ENCODE measurements at places on chromosomes 2 and 18.

DNA sequence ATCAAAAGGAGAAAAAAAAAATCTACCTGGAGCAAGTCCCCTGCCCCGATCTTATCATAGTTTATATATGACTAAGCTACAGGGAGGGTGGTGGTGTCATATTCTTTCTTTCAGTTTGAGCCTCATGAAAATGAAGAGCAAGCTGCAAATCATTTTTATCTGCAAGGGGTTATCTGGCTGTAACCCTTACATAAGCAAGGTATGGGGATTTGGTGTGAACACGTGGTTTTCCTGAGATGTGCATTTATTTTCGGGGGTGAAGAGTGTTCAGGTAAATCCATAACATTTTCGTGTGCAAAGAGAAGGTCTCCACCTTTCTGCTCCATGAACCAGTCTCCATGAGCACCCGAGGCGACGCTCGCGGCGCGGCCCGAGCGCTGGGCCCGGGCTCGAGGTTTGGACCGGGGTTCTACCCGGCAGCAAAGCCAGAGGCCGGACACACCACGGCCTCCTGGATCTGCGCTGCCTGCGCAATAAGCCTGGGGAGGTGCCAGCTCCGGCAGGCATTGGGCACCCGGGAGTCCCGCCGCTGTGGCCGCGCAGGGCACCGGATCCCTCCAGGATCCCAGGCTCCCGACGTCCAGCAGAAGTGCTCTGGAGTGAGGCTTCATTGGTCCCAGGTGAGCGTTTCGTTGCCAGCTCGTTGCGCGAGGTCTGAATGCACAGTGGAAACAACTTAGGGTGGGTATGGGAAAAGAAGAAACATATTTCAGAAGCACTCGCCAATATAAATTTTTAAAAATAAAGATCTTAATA, 36.1 kb upstream of the GPD2 start:
- DNase-seq, result peak; percentile 79

- DNase-seq, result no peak
These were observed 330.4 kb downstream of the SLC4A3 start for GRCh38 chr2:219957820-219958219.

DNA sequence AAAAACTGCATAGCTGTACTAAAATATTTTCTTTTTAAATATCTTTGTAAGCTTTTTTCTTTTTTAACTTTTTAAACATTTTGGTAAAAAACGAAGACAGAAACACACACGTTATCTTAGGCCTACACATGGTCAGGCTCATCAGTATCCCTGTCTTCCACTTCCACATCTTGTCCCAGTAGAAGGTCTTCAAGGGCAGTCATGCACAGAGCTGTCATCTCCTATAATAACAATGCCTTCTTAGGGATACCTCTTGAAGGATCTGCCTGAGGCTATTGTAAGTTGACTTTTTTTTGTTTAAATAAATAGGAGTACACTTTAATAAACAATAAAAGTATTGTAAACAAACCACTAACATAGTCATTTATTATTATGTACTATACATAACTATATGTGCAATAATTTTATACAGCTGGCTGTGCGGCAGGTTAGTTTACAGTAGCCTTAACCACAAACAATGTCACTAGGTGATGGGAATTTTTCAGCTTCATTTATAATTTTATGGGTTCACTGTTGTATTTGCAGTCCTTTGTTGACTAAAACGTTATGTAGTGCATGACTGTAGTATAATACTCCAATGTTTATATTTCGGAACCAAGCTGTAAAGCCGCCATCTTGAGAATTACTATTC, 124.4 kb downstream of the MAP4K4 start:
- DNase-seq, result no peak

DNA sequence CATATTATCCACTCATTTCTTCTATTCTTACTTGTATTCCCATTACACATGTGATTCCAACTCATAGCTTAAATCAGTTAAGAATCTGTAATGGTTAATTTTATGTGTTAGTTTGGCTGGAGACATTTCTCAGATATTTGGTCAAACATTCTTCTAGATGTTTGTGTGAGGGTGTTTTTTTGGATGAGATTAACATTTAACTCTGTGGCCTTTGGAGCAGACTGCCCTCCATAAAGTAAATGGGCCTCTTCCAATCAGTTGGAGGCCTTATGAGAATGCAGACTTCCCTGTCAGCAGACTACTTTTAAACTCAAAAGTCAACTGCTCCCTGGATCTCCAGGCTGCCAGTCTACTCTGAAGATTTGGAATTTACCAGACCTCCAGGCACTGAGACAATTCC, 976.8 kb upstream of the ACVR2A start:
- DNase-seq, result no peak

DNA sequence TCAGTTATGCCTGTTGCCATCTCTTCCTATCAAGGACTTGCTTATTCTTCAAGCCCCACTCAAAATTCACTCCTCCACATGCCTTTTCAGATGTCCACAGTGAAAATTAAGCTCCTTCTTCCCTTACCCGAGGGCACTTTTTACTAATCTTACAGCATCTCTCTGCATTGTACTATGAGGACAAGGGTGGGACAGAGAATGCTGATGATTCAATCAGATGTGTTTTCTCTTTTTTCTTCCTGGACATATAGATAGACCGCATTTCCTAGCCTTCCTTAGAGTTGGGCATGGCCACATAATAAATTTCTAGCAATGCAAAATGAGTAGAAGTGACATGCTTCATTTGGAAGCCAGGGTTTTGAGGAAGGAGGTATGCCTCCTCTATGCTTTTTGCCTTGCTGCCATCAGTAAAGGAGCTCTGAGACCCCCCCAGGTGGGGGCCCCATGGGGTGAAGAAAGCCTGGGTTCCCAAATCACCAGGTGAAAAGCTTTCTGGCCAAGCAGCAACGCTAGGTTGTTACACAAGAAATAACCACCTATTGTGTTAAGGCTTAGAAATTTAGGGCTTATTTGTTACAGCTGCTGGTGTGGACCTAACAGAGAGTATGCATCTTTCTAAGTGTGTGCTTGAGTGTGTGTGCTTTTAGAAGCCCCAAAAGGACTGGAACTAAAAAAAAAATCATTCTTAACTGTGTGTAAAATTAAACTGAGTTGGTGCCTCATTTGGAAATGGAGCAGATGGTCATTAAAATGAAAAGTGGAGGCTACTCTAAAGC, 424.5 kb downstream of the STK39 start:
- DNase-seq, result no peak

GRCh38 chr2:208252716-208253492, 2.0 kb downstream of the IDH1 start:
- no peak for DNase-seq

DNA sequence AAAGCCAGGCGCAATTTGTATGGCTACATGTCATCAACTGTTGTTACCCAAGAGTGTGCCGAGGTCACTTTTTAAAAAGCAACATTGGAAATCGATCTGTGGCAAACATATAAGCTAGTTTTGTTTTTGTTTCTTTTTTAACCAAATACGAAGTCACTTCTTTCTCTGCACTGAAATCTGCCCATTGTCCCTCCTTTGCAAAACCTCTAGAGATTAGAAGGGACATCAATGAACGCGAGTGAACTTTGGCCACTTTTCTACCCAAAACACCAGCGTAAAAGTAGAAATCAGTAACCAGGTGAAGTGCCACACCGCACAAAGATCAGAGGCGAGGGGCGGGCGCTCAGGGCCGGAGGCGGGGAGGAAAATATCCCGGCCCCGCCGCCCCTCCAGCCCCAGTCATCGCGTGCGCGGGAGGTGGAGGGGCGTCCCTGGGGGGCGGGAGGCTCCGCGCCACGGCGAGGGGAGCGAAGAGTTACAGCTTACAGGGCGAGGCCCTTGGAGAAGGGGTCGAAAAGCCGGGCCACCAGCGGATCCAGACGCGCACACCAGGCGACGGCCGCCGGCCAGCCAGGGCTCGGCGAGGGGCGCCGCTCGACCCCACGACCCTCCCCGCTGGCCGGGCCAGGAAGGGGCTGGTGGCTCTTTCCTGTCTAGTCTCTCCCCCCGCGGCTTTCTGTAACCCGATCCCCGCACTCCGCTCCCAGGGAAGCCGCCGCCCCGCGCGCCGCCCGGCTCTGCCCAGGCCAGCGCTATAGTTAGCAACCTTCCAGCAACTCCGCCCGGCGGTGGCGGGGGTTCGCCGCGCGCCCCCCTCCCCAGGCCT, 993 bp downstream of the RBMS1 start:
- DNase-seq, result peak; percentile 42

DNA sequence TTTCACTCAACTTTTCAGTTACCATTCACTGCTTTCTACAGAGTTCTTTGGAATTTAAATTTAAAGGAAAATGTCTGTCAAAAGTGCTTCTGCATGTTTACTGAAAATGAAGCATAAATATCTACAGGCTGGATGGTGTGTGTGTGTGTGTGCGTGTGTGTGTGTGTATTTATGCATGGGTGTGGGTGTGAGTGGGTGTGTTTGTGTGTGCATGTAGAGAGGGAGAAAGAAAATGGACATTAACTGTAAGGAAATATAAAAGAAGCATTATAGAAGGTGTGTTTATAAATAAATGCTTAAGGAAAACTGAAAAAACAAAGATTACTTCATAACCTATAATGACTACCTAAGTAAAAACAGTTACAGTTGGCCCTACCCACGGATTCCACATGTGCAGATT, 43.2 kb downstream of the FANCL start:
- no peak for DNase-seq

GRCh38 chr18:72122103-72122502, 422.0 kb downstream of the CBLN2 start:
- no peak for DNase-seq

DNA sequence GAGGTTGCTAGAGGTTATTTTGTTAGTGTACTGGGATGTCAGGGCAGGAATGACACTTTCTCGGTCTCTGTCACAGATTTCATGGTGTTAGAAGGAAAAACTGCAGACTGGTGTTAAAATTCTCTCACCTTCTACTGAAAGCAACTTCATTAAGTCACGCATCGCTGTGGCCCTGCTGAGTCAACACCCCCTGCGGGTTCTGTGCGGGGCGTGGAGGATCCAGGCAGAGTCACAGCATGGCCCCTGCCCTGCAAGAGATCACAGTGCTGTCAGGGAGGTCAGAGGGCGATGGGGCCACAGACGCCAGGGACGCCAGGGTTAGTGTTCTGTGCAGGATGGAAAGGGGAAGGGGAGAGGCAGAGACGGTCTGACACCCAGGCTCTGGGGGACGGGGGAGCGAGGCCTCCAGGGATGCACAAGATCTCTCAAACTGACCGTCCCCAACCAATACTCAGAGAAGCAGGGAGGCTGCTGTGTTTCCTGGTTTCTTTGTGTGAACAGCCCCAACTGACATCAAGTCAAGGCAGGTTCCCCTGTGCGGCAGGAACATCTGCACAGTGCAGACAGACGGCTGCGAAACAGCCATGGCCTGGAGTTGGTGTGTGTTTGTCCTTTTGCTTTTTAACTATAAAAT, 354.9 kb upstream of the SALL3 start:
- DNase-seq, result no peak

GRCh38 chr2:69154106-69154505, 141.1 kb downstream of the ANTXR1 start:
- DNase-seq, result no peak

GRCh38 chr18:9558387-9559064, 55.8 kb downstream of the PPP4R1 start:
- DNase-seq, result no peak

DNA sequence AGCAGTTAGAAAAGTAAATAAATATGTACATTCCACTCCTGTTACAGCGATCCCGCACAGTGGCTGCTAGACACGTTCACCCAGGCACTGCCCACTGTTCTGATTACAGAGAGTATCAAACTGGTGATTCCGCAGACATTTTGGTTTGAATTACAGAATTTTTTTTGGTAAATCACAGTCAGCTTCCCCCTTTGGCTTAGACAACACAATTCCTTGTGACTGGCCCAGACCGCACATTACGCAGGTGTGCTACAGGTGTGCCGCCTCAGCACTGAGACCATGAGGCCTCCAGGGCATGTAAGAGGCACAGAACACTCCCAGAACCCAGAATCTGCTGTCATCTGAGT, 112.3 kb downstream of the PXDN start:
- DNase-seq, result peak; percentile 92

GRCh38 chr2:145925591-145925990, 1405.7 kb upstream of the ZEB2 start:
- DNase-seq, result no peak

- DNase-seq, result no peak
These were observed 39.1 kb downstream of the B3GNT2 start for GRCh38 chr2:62234755-62235655.

- no peak for DNase-seq
These were observed 91.1 kb upstream of the MYO3B start for GRCh38 chr2:170086751-170087412.

GRCh38 chr2:80169811-80170594, 134.5 kb downstream of the LRRTM1 start:
- no peak for DNase-seq

- no peak for DNase-seq
These were observed 91.4 kb upstream of the NCK2 start for GRCh38 chr2:105653302-105653701.

DNA sequence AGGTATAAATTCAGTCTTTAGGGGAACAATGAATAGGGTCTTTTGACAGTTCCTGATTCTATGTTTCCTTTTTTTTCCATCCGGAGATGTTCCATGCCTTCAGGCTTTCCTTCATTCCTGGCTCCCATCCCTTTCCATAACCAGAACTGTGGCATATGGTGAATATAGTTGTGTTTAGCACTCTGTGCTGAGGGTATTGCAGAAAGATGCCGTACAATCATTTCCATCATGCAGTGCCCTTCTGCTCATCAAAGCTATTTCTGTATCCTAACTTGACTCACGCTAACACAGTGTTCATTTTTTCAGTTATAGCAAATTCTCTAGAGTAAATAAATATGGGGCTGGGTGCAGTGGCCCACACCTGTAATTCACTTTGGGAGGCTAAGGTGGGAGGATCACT, 131.9 kb upstream of the EML6 start:
- no peak for DNase-seq

- no peak for DNase-seq
These were observed 96.3 kb downstream of the UPP2 start for GRCh38 chr2:158197940-158198339.

- DNase-seq, result peak; percentile 45
These were observed 89.7 kb downstream of the LRP1B start for GRCh38 chr2:142041105-142041504.

DNA sequence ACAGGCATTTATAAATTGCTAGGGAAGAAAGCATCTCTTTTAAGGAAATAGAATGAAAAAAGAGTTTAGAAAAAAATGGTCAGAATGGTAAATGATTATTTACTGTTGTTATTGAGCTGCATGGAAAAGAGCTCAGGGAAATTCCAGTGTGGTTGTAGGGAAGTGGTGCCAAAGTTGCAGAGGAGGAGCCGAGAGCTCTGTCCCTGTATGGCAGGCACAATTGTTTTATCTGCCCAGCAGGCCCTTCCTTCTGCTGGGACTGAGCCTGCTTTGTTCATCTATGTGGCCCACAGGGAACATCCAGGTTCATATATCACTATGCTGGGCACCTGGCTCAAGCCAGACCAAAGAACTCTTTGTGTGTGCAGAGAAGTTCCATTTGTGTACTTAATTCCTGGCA, 80.8 kb upstream of the AGAP1 start:
- DNase-seq, result no peak

GRCh38 chr18:46134920-46135675, 30.9 kb downstream of the HAUS1 start:
- DNase-seq, result no peak
